Heart right ventricle (tissue), 16 donors: ENCODE measurements at places on chromosomes 7 and 10.

GRCh38 chr10:69480068-69480412 is 28.8 kb downstream of the TSPAN15 start:
- DNase-seq = no peak

DNA sequence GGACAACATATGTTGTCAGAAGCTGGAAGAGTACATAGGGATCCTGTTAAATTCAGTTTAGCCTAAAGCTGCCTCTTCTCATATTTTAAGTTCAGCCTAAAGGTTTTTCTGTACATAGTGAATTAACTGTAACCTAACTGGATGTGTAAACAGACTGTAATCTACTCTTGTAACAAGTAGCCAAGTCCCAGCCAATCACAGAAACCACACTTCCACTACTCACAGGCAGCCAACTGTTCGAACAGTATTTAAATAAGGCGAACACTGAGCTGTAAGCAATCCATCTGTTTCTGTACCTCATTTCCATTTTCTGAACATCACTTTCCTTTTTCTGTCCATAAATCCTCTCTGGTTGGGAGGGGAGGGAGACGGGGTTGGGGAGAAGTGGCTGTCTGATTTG is 15.0 kb upstream of the STN1 start:
- no peak for DNase-seq

- DNase-seq = peak; percentile 81
Observed at GRCh38 chr10:101779544-101780186, 3.6 kb downstream of the NPM3 start.

GRCh38 chr10:28111712-28112111 is 112.8 kb upstream of the ODAD2 start:
- no peak for DNase-seq

DNA sequence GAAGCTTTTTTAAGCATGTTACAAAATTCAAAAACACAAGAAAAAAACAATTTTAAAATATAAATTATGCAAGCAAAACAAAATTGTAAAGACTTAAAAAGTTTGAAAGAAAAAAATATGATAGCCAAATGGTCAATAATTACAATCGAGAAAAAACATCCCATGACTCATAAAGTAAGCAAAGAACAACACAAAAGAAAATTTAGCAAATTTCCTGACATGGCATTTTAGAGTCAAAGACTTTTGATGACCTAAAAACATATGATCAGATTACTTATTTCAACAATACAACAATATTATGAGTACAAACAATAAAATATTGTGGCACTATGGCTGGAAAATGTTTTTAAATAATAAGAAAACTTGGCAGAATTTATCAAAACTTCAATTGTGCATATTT is 312.1 kb upstream of the MEOX2 start:
- no peak for DNase-seq

DNA sequence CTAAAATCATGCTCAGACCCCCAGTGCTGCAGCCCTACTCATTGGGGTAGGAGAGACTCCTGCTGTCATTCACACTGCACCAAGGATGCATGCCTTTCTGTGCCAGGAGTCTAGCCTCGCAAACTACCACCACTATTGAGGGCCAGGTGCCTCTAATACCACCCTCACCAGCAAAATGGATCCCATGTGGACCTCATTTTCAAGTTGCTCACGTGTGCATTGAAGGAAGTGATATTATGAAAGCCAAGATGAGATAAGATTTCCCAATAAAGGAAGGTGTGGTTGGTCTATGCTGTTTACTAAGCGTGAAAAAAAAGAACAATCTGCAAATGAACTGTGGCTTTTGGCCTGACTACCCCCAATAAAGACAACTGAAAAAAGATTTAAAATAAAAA is 7.2 kb upstream of the LAMTOR4 start:
- DNase-seq = no peak
